ENCODE measurements at places on chromosomes 3 and 15.

DNA sequence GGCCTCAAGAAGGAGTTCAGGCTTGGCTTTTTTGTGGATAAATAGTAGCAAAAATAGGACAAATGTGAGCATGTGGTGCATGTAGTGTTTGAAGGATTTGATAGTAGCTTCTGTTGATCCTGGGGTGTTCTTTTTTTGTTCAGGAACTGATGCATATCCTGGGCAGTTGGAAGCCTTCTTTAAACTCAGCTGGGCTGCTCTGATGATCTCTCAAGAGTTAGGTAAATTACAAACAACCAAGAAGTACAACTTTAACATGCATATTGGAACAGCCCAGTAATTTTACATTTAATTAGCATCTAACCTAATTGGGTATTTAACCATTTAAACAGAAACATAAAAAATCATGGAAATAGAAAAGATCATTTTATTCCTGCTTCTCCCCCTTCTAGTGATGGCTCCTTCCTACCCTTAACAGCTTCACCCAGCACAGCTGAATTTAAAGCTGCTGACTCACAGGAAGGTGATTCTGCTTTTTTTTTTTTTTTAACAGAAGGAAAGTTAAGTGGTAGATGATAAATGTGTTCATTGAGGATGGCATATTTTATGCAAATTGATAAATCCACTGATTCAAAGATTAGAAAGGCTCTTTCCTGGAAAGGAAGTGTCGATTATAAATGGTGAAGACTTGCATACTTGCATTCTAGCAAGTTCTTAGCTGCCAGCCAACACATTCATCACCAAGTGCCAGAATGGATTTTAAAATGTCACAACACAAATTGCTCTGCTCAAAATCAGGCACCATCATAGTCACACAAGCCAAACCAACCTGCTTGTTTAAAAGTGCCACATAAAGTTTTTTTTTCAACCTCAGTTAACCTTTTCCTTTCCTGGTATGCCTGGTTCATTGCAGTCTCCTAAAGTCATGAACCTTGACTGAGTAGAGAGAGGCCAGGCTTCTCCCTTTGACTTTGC is 20.0 kb downstream of the SLC35G2 start:
- no peak for DNase-seq

GRCh38 chr15:72105111-72105510 is 12.8 kb downstream of the MYO9A start:
- DNase-seq = no peak

GRCh38 chr15:72116731-72117485 is 1.0 kb downstream of the MYO9A start:
- no peak for DNase-seq

- no peak for DNase-seq
Observed at GRCh38 chr3:108062051-108062450, 28.8 kb downstream of the CD47 start.

- DNase-seq = no peak
Observed at GRCh38 chr3:131349946-131350347, 31.6 kb upstream of the NUDT16 start.

DNA sequence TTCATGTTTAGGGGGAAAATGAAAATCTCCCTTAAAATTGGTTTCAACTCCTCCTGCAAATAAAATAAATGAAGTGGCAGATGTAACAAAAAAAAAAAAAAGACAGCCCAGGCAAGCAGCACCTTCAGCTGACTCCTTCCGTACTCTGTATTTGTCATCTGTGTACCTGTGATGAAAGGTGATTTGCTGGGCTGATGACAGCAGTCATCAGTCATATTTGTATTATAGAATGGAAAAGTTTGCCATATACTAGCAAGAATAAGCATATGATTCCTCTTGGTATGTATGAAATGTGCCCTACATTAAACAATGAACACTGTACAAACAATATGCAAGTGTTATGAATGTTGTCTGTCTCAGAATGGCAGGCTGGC is 44.1 kb upstream of the WWTR1 start:
- DNase-seq = no peak

- no peak for DNase-seq
Observed at GRCh38 chr15:25742041-25742730, 120.9 kb downstream of the ATP10A start.

DNA sequence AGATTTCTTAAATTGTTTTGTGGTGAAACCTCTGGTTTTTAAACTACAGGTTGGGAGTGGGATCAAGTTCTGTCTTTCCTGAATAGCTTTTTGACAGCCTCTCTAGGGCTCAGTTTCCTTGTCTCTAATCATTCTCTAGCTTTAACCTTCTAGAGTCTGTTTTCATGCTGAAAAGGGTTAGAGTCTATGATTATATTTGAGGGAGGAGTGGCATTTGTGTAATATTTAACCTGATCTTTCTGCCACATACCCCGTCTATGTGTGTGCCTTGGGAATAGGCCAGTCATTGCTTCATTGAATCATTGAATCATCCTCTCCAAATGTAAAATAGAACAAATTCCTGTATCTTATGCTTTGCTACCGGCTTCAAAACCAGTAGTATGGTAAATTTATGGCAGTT is 204.9 kb downstream of the KLHL25 start:
- no peak for DNase-seq

DNA sequence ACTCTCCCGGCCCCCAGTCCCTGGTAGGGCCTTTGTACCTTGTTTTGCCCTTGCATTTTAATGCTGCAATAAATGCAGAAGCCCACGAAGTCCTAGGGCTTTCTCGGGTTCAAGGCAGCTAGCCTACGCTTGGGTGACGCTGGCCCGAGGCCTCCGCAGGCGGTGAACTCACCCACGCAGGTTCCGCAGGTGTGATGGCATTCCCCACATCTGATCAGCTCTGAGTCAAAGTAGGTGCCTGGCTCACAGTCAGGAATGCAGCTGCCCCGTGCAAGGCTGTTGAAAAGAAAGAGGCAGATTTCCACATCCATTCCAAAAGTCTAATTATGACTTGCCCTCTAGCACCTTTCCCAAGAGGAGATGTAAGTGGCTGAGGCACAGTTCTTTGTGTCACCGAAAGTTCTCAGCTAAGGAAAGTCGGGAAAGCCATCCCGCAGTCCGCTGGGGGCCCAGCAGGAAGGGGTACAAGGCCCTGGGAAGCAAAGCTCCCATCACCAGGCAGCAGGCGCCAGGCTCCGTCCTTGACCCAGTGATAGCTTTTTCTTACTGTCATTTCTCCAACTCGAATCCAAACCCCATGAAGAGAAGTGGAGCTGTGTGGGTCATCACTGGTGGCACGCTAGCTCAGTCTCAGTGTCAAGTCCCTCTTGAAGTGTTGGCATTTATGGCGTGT is 23.2 kb upstream of the SNRPA1 start:
- no peak for DNase-seq

DNA sequence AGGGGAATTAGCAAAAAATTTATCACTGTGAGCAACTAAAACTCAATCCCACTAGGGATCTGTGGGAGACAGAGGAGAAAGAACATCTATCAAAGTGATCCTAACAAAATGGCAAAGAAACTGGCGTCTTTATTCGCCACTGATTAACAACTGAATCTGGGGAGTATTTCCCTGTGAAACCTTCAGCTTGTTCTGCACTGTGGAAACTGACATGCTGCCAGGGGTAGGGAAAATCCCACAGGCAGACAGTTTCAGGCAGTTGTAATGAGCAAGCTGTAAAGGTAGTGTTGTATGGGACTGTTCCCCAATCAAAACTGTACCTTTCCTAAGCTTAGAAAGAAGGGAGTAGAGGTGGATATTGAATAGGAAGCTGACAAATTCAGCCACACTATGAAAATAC is 611.7 kb downstream of the VGLL3 start:
- no peak for DNase-seq

GRCh38 chr3:10977892-10978510 is 14.5 kb upstream of the SLC6A1 start:
- DNase-seq = no peak

- DNase-seq = no peak
Observed at GRCh38 chr15:83398626-83399025, 48.5 kb upstream of the SH3GL3 start.

DNA sequence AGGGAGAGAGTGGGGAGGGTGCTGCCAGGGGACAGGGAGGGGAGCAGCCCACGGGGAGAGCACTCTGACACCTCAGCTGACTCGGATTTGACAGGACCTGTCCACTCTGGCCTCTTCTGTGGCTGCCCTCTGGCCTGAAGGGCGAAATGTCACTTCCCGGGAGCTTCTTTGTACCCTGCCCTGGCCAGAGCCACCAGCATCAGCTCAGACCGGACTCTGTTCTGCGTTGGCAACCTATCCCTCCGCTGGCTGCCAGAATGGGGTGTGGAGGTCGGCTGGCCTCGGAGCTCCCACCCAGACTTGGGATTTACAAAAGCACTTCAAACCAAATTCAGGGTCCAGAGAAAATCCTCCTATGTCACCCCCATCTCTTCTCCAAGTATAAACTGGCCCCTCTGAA is 336.7 kb upstream of the FRG2C start:
- no peak for DNase-seq

DNA sequence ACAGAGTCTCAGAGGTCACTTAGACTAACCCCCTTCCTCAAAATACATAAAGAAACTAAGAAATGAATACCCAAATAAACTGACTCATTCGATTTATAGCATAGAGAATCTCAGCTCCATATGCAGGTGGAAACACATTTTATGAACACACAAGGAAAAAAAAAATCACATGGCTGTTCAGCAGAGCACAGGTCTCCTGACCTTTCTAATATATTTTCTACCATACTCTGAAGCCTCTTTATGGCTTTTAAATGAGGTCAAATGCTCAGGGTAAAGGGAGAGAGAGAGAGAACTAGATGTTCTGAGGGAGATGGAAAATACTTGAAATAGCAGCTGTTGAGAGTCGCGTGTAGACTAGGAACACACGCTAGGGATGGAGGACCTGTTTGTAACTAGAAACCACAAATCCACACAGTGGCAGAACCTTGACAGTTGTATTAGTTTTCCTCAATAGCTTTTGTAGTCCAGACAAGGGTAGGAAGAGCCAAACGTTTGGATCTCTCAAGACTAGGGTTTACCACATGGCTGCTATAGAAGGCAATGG is 165.3 kb downstream of the FMN1 start:
- no peak for DNase-seq

GRCh38 chr3:108387063-108387462 is 90.7 kb downstream of the HHLA2 start:
- DNase-seq = no peak

DNA sequence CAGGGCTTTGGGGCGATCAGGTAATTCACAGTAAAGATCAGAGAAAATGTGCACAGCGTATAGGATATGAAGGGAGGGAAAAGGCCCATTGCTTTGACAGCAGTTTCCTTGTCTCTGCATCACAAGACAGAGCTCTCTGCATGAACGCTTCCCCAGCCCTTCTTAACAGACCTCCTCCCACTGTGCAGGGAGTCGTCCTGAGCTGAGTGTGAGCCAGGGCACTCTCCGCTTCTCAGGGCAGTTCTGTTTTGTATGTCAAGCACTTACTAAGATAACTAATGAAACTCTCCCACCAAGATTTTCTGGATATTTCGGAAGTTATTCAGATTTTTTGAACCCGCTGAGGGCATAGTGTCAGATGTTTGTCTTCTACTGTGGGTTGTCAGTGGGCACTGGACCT is 105.8 kb upstream of the C15orf61 start:
- DNase-seq = no peak

DNA sequence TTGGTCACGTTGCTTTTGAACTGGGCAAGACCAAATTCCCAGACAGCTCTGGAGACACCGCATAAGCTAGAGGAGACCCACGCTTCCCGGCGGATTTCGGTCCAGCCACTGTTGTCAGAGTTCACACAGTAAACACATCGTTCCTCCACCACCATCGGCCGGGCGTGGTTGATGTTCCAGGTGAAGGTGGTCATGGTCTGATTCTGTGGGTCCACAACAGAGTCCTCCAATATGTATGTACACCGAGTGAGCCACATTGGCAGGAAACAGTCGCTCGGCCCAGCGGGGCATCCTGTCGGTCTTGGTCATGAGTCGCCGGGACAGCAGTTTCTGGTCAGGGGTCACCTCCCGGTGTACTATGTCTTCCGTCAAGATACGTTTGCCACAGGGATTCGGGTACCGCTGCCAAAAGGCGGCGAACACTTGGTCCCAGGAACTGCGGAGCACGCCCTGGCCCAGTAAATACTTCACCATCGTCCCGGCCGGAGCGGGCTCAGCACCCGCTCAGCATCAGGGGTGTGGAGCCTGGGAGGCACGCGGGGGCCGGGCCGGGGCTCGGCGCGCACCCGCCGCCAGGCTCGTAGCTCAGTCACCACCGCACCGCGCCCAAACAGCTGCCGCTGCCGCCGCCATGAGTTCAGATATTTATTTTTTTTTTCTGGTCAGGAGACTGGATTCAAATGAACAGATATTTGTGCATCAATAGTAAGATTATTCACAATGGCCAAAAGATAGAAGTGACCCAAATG is 36.7 kb upstream of the NANOGP8 start:
- DNase-seq = no peak

- DNase-seq = no peak
Observed at GRCh38 chr3:182124187-182124586, 412.5 kb downstream of the SOX2 start.

DNA sequence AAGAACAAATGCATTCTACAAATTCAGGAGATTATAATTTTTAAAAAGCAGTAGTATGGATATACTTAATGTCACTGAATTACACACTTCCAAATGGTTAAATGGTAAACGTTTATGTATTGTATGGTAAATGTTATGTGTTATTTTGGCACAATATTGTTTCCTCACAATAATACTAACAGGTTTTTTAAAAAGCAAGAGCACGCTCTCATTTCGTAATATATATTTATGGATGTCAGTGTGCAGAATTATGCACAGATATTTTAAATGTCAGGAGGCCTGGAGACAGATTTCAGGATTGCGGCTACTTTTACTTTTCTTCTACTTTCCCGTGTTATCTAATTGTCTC is 533 bp downstream of the ZNF445 start:
- no peak for DNase-seq

DNA sequence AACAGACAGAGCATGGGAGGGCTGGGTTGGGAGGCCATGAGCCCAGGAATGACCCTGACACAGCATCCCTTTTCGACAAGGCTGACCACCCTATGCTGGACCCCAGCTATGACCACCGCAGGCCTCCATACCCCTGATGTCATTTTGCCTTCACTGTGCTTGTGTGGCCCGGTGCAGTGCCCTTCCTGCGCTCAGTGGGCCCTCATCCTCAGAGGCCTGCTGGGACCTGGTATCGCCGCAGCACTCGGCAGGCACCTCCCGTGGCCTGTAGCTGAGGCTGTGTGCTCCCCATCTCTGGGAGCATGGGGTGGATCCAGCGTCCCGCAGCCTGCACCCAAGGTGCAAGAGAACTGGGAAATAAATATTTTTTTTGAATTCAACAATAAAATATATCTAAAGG is 73.1 kb upstream of the MEF2A start:
- no peak for DNase-seq

DNA sequence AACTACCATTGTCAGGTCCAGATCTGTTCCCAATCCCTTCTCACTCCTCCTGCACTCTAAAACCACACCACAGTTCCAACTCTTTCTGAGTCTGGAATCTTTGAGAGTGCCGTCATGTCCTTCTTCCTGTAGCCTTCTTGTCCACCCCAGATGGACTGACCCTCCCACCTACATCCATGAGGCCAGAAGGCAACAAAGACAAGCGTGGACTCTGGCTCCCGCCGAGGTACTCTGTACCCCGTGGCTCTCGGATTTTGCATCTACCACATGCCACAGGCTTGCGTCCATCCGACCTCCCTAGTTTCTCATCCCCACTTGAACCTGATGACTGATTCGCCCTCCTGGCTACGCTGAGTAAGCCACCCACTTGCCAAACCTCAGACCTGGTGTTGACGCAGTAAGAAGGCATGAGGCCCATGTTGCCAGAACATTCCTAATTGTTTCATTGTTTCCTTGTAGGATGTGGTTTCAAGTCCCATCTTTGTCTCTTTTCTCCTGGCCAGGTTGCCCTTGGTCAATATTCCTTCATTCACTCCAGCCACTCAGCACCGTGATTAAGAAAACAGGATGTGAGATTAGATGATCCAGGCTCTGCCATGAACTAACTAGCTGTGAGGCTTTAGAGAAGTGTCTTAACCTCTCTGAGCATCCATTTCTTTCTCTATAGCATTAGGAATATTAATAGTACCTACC is 1.1 kb upstream of the ZBTB38 start:
- DNase-seq = no peak

All from NCI-H1930 (cell line).